ENCODE measurements at places on chromosomes 12 and 14.

GRCh38 chr12:84919271-84919670 lies 6.7 kb upstream of the SLC6A15 start:
- no peak for DNase-seq

DNA sequence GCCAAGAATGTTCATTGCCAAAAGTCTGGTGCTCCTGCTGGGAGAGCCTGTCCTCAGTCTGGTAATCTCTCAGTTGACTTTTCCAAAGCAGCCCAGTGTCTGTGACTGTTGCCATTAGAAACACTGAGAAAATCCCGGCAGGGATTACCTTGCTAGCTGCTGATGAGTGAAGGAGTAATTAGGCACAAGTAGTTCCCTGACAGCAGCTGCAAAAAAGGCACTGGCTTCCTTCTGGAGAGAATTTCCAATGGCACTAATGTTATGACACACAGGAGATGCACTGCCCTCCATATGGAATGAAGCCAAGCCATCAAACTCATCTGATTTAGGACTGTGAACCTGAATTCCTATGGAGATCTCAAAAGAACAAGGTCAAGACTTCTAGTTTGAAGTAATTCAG lies 1321.2 kb upstream of the SEL1L start:
- no peak for DNase-seq

DNA sequence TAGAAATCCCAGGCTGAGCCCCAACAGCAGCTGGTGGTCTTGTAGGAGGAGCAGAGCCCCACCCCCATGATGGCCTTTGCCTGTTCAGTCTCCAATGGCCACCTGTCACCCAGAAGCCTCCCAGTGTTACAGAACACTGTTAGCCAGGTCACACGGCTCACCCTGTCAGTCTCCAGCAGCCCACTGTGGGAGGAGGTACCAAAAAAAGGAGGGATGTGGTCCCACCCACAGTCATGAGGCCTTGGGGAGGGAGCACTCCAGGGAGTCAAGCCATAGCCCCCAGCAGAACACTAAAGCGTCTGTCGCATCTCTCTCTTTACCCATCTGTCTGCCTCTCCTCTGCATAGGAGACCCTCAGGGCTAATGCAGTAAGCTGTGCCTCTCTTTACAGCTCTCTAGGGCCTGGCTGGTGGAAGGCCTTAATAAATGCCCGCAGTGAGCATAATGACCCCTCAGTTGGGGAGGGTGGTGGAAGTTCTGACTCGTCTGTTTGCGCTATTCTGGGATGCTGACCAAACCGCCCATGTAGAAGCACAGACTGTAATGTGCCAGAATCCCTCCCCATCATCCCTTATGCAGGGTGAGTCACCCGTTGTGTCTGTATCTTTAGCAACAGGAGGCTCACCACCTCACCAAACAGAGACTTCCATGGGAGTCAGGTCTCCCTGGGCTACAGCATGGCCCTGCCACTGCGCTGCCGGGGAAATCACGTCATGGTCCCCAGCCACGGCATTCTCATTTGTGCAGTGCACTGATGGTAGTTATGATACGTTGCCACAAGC lies 14.6 kb downstream of the C14orf132 start:
- no peak for DNase-seq

DNA sequence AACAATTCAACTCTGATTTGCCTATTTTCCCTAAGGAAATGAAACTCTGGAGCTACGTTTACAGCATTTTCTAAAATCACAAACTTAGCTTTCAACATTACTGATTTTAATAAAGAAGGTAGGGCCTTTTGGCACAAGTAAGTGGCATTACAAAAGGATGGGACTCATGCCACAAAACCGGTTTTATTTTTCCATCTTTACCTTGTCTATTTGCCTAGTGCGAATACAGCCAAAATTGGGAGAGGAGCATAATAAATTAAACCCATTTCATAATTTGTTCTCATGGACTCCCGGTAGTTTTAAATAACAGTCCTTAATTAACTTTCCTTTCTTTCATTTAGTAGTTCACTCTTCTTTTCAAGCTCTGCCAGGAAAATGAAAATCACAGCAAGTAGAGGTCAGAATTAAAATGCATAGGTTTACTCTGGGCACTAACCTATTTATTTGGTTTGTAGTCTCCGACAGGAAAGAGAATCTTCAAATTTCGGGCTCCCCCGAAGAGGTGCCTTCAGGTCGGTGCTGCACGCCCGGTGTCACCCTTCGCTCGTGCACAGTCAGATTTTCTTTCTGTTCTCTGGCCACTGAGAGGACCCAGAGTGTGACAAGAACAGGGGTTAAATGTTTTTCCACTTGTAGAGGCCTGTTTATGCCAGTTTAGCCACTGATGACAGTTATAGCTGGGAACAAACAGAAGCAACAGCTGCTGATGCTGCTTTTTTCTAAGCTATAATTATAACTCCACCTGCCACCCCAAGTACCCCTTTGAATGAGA lies at the start of gene BEST3:
BEST3 (minus strand) TSS at position 535 of the 772 bp plus-strand sequence. CDS start 1,505 bp downstream, outside the sequence.
- DNase-seq, result no peak

DNA sequence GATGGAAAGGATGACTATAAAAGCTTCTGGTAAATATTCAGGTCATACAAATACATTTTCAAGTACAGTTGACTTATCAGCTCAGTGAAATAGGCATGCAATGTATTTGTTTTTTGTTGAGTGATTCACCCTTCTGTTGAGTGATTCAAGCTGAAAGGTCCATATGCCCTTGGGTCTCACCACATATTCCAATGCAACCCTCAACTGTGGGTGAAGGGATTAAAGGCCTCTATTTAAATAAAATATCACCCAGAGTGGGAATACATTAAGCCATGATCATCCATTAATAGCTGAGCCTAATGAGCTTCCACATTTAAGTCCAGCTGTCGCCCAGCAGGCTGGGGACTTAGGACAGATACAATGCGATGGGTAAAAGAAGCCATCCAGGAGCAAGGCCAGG lies 120.2 kb downstream of the CRACR2A start:
- no peak for DNase-seq
